ENCODE measurements at places on chromosomes 4 and X.
A peak's percentile ranks its signal among the peaks of the same experiment; 100 is the strongest.

DNA sequence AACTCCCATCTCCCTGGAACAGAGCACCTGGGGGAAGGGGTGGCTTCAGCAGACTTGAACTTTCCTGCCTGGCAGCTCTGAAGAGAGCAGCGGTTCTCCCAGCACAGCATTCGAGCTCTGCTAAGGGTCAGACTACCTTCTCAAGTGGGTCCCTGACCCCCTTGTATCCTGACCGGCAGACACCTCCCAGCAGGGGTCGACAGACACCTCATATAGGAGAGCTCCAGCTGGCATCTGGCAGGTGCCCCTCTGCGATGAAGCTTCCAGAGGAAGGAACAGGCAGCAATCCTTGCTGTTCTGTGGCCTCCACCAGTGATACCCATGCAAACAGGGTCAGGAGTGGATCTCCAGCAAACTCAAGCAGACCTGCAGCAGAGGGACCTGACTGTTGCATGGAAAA, 244.1 kb upstream of the RASGEF1B start:
- DNase-seq = no peak

DNA sequence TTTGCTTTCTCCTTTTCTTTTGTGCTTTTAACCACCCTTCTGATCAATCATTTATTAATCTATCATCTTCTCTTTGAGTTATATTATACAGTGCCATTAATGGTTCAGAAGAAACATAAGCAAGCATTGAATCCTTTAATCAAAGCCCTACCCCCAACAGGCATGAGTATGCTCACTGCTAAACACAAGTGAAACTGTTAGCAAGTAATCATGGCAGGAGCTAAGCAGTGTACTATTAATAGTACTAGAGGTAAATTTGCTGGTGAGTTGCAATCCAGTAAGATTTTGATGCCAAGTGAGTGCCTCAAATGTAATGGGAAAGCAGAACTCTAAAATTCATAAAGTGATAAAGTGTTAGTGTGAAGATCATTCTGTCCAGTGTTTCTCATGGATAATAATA, 57.2 kb downstream of the FNIP2 start:
- DNase-seq = no peak

- DNase-seq = no peak
These were observed 257.8 kb upstream of the NRK start for GRCh38 chrX:105564501-105564900.

DNA sequence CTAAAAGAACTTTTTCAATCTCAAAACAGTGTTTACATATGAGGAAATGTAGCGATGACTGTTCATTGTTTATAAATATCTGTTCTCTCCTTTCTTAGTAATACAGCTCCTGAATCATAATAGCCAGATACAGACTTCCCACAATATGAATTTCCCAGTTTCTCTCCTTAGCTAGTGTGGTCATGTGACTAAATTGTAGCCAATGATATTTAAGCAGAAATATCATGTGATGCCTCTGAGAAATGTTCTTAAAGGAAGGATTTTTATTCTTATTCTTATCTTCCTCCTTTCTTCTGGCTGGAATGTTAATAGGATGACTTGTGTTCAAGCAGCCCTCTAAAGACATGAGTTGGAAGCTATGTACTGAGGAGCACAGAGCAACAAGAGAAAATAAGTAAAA, 383.7 kb upstream of the ATOH1 start:
- DNase-seq = no peak

- no peak for DNase-seq
These were observed 187.5 kb upstream of the ANK2 start for GRCh38 chr4:112861691-112862674.

DNA sequence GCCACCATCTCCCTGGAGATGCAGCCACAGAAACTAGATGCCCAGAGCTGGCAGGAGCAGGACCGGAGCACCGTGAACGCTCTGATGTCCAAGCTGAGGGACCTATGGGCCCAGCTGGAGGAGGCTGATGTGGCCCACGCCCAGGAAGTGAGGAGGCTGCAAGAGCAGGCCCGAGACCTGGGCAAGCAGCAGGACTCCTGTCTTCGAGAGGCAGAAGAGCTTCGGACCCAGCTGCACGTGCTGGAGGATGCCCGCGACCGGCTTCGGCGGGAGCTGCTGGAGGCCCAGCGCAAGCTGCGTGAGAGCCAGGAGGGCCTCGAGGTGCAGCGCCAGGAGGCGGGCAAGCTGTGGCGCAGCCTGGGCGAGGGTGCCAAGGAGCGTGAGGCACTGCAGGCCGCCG, 14.2 kb downstream of the SMIM10L2A start:
- DNase-seq = no peak

GRCh38 chr4:170777663-170778062, 687.9 kb upstream of the AADAT start:
- DNase-seq = no peak

DNA sequence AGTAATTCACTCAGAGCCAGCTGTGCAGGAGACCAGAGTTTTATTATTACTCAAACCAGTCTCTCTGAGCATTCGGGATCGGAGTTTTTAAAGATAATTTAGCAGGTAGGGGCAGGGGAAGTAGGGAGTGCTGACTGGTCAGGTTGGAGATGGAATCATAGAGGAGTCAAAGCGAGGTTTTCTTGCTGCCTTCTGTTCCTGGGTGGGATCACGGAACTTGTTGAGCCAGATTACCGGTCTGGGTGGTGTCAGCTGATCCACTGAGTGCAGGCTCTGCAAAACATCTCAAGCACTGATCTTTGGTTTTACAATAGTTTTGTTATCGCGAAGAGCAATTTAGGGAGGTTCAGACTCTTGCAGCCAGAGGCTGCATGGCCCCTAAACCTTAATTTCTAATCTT, 63.6 kb downstream of the TRIM2 start:
- DNase-seq = no peak

GRCh38 chr4:89024051-89024675, 32.8 kb downstream of the FAM13A start:
- DNase-seq = no peak

GRCh38 chr4:1205586-1206298, 33.4 kb upstream of the SPON2 start:
- no peak for DNase-seq

- DNase-seq = no peak
These were observed 49.6 kb upstream of the ATXN3L start for GRCh38 chrX:13369256-13370030.

GRCh38 chr4:146349306-146349705, 135.0 kb downstream of the REELD1 start:
- no peak for DNase-seq

DNA sequence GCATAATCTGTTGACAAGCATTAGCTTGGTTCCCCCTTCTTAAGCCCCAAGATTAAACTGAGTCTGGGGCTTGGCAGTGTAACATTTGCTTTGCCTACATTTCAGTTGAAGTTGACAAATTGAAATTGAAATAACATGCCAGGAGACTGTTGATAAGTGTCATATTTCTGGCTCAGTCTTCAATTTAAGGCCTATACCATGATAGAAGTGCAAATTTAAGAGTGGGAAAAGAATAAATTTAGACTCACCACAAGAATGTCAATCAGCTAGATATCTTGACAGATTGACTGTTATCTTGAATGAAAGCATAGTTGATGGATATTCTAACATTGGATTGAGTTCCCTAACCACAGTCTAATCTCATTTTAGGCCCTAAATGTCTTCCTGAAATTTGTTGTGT, 117.6 kb downstream of the MAGEB17 start:
- no peak for DNase-seq

- no peak for DNase-seq
These were observed 82.8 kb downstream of the PHOX2B start for GRCh38 chr4:41665636-41666207.

DNA sequence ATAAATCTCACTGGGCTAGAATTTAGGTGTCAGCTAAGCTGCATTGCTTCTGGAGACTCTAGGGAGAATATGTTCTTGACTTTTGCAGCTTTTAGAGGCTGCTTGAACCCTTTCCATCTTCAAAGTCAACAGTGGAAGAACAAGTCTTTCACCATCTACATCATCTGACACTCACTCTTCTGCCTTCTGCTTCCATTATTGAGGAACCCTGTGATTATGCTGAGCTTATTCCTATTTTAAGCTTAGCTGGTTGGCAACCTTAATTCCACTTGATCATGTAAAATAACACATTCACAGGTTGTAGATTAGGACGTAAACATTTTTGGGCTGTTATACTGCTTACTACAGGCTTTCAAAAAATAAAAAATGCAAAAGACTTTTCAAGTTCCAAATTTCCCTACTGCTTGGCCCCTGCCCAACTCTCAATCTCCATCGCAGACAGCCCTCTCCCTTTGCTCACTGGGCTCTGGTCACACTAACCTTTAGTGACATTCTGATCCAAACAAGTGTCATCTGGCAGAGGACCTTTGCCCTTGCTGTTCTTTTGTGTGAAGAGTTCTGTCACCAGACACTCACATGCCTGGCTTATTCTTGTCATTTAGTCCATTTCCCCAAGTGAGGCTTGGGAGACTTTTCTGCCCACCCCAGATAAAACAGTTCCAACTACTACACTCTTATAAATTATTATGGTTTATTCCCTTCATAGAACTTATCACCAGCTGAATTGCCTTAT, 1056.0 kb downstream of the STIM2 start:
- DNase-seq = no peak

GRCh38 chr4:15920723-15921591, 17.6 kb downstream of the FGFBP1 start:
- DNase-seq = peak; percentile 2

DNA sequence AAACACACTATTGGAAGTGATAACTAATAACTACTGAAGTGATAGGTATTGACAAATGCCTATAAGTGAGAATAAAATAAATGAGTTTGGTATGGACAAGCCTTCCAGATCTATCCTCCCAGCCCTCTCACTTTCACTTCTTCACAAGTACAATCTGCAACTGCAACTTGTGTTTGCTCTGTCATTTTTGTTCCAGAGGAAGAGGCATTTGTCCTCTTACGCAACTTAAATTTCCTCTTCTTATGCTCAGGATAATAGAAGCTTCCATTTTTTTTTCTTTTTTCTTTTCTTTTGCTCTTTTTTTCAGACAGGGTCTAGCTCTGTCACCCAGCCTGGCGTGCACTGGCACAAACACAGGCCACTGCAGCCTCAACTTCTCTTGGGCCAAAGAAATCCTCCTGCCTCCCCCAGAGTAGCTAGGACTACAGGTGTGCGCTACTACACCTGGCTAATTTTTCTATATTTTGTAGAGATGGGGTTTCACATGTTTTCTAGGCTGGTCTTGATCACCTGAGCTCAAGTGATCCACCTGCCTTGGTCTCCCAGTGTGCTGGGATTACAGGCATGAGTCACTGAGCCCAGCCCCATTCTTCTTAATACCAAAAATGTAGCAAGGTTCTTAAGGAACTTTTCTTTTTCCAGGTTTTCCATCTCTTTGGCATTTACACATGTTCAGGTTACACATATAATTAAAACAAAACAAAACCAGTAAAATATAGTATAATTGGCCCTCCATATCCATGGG, 73.1 kb downstream of the PDGFC start:
- DNase-seq = no peak

DNA sequence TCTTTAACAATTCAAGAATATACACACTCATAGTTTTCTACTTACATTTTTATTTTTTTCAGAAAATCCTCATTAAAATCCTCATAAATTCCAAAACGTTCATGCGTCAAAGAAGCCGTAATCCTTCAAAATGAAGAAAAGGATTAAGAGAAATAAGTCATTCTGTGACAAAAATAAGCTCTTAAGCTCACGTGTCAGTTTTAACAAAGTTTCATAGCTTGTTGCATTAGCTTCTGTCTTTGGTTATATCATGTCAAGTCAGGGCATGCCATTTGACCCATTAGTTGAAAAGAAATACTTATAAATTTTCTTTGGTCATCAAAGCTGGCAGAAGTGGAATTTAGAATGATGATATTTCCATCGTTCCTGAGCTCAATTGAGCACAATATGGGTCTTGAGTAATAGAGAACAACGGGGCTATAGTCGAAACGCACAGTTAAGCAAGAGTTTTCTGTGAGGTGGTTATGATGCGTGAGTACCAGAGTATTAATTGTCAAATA, 185.2 kb upstream of the CTSO start:
- no peak for DNase-seq

- DNase-seq = no peak
These were observed 130.3 kb downstream of the DHRSX start for GRCh38 chrX:2370456-2370855.

GRCh38 chr4:127155116-127155515, 477.6 kb upstream of the INTU start:
- no peak for DNase-seq

- no peak for DNase-seq
These were observed 30.8 kb upstream of the MXD4 start for GRCh38 chr4:2292646-2293108.

DNA sequence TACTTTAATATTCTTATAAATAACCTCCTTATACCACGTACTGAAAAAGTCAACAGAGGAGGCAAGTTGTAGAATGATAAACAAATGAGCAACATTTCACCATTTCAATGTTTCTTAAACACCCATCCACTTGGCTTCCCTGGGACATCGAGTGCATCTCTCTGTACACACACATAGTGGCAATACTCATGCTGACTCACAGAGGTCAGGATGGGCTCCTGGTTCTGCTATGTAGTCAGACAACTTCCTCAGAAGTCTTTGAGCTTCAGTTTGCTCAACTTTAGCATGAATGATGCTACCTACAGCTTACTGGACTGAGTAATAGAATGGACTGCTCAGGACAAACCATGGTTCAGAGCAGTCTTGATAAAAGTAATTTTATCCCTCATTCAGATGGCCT, 56.9 kb downstream of the MAD2L1 start:
- DNase-seq = no peak

- no peak for DNase-seq
These were observed 154.0 kb downstream of the UGT8 start for GRCh38 chr4:114752391-114753165.

DNA sequence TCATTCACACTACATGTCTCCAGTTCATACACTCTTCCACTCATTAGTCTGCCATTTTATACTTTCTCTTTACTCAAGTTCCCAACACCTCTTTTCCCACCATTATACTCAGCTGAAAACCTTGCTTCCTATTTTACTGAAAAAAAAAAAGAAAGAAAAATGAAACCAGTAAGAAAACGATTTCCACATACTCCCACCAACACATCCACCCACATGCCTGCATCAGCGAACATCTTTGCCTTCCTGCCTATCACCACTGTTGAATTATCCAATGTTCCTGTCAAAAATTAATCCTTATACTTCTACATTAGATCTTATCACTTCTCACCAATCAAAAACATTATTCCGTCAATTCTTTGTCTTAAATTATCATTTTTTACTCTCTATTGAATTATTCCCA, 188.1 kb upstream of the FAM241A start:
- DNase-seq = no peak

GRCh38 chr4:147814376-147814775, 82.5 kb downstream of the ARHGAP10 start:
- DNase-seq = no peak

GRCh38 chrX:115017455-115017854, at the start of gene IL13RA2:
IL13RA2 (minus strand) TSS chrX:115017616; CDS start chrX:115017269, 347 bp downstream.
- DNase-seq = no peak

- no peak for DNase-seq
These were observed 62.4 kb downstream of the JADE1 start for GRCh38 chr4:128871948-128872347.

GRCh38 chr4:184362396-184362795, 112.0 kb downstream of the IRF2 start:
- no peak for DNase-seq

- no peak for DNase-seq
These were observed 14.7 kb upstream of the EPGN start for GRCh38 chr4:74293558-74293957.

- no peak for DNase-seq
These were observed 98.9 kb upstream of the BMP3 start for GRCh38 chr4:80931631-80932081.

GRCh38 chrX:136626237-136626636, 21.7 kb upstream of the CD40LG start:
- DNase-seq = no peak

GRCh38 chrX:333611-334311, 15.2 kb upstream of the GTPBP6 start:
- DNase-seq = no peak

GRCh38 chr4:73917081-73917501, 47.9 kb downstream of the CXCL1 start:
- DNase-seq = no peak

Data from amygdala (tissue), 56 donors.